Activated CD4-positive, alpha-beta T cell treated with anti-CD3 and anti-CD28 coated beads, Interleukin-2, amount 50 U/mL, for 4 hours (primary cell): ENCODE measurements at places on chromosomes 2 and 18.

DNA sequence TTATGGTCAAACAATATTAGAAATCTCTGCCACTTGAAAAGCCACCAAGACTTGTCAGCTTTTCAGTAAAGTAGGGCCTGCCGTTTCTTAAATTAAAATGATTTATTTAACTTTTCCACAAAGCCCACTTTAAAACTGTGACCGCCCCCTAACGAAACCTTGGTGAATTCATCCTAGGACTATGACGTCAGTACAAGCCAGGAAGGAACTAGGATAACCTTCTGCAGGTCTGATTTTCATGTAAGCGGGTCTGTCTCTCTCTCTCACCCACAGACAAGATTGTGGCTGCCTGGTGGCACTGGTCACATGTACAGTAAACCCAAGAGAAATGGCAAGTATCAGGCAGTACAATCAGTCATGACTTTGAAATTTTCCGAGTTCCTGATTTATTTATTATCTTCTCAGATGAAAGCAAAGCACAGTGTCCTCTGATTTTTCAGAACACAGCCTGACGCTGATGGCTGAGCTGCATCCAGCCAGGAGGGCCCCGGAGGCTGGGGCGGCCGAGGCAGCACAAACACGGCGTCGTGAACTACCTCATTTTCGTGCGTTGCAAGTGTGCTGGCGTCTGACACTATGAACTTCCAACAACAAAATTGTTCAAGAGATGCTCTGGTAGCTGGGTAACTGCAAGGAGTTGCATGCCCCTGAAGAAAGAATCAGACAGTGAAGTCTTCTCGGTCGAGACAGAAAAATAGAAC, 18.9 kb downstream of the SALL3 start:
- DNase-seq: no peak

DNA sequence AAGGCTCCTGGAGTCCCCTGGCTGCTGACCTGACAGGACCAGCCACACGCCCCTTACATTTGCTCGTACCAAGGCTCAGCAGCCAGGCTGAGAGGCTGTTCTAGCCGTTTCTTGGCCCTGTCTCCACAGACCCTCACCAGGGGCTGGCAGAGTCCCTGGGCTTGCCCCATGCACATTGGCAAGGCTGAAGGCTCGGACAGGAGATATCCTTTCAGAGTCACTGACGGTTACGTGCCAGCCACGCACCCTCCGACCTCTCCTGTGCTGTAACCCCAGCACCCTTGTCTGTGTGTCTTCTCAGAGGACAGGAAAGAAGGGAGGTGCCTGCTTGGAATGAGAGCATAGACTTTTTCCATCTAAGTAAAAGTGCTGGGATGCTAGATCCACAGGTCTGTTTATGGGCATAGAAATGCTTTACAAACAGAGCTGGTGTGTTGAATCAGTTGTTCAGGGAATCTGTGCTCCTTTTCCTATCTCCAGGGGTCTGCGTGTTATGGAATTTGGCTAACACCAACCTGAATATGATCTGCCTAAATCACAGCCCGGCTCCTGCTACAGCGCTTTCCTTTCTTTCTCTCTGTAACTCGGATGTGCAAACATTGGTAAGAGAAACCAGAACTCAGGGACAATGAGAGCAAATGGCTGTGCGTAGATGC, 41.0 kb downstream of the COPS8 start:
- DNase-seq: no peak

- DNase-seq: no peak
Measured at GRCh38 chr2:16507655-16508489, 157.8 kb downstream of the CYRIA start.

GRCh38 chr18:46916551-46917107, 678 bp downstream of the PIAS2 start:
- DNase-seq: peak; percentile 22

GRCh38 chr2:21866316-21866715, 742.5 kb downstream of the TDRD15 start:
- DNase-seq: no peak

GRCh38 chr2:187854801-187855200, 300.6 kb upstream of the TFPI start:
- no peak for DNase-seq

- DNase-seq: no peak
Measured at GRCh38 chr2:145769011-145769716, 1249.2 kb upstream of the ZEB2 start.

- no peak for DNase-seq
Measured at GRCh38 chr2:181995289-181995688, 9.6 kb downstream of the PPP1R1C start.

DNA sequence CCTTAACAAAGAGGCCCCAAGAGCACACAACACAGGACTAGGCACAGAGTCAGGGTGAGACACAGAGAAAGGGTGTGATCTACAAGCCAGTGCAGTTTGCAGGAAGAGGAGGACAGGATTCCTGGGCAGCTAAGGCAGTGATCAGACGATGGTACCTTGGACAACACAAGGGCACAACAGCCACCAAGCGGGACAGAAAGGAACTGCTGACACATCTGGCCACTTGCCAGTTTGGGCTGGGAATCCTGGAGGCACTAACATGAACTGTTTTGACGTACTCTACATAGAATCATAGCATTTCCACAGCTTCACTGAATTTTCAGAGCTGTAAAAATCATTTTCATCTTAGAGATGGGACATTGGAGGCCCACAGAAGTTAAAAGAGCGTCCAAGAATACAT, 221.5 kb upstream of the SLC35G4 start:
- no peak for DNase-seq

GRCh38 chr2:16952368-16952767, 286.7 kb upstream of the CYRIA start:
- no peak for DNase-seq

DNA sequence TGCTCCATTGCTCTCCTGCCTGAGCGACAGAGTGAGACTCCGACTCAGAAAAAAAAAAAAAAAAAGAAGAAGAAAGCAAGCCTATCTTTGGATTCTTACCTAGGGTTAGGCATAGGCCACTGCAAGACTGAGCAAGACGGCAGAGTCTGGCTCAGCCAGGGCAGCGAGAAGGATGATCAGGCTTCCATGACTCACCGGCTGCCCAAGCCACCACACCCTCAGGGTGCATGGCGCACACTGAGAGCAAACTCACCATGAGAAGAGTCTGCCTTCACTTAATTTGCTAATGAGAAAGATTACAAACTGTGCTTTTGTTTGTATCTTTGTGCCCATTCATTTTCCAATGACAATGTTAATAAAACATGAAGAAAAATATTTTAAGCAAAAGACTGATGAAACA, 8.2 kb downstream of the FAM110C start:
- no peak for DNase-seq

GRCh38 chr2:32384529-32384928, 27.7 kb downstream of the BIRC6 start:
- no peak for DNase-seq

GRCh38 chr2:205852457-205852856, 170.2 kb downstream of the NRP2 start:
- DNase-seq: no peak

GRCh38 chr2:62485761-62486438, 20.1 kb downstream of the TMEM17 start:
- DNase-seq: no peak

DNA sequence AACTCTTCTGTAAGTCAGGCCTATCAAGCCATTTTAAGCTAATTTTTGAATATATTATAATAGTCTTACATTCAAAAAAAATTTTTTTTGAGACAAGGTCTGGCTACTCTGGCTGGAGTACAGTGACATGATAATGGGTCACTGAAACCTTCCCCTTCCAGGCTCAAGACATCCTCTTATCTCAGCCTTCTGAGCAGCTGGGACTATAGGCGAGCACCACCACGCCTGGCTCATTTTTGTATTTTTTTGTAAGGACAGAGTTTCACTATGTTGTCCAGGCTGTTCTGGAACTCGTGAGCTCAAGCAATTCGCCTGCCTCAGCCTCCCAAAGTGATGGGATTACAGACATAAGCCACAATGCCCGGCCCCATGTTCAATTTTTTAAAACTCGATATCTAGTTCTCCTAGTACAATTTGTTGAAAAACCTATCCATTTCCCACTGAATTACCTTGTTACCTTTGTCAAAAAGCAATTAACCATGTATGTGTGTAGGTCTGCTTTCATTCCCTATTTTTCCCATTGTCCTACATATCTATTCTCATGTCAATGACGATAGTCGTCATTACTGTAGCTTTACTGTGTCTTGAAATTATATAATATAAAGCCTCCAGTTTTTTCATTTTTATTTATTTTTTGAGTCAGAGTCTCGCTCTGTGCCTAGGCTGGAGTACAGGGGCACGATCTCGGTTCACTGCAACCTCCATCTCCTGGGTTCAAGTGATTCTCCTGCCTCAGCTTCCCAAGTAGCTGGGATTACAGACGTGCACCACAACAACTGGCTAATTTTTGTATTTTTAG, 44.8 kb downstream of the YES1 start:
- no peak for DNase-seq

- DNase-seq: no peak
Measured at GRCh38 chr2:240195316-240195861, 54.9 kb upstream of the OTOS start.

DNA sequence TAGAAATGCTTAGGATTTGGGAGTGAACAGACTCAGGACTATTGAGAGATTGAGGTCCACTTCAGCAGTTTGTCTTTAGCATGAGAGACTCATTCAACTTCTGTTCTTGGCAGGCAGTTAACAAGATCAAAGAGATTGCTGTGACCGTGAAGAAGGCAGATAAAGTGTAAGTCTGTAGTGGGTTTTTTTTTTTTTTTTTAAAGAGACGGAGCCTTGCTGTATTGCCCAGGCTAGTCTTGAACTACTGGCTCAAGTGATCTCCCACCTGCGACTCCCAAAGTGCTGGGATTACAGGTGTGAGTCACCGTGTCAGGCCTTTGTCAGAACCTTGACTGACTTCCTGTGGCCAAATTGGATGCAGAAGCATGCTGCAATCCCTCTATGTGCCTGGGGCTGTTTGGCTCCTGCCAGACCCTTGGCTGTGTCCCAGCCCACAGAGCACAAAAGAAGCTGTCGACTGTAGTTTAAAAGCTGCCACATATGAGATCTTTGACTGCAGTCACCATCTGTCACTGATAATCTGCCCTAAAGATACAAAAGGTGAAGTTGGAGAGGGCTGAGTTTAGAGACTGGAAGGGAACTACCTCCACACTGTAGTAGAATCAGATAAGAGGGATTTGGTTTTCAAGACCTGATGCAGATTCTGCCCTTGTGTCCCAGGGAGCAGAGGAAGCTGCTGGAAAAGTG, 9.9 kb downstream of the CCT7 start:
- no peak for DNase-seq

- no peak for DNase-seq
Measured at GRCh38 chr2:125526093-125526492, 1129.9 kb upstream of the GYPC start.

DNA sequence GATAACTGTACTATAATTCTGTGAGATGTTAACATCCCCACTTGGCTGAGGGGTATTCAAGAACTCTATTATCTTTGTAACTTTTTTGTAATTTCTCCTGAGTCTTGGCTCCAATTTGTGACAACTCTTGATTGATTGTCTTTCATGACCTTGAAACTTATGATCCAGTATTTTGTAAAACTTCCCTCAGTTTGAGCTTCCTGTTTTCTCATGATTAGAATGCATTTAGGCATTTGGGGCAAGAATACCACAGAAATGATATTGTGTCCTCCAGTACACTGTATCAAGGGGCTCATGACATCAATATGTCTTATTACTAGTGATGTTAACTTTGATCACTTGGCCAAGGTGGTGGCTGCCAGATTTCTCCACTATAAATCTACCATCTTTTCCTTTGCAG, 37.4 kb downstream of the PNO1 start:
- no peak for DNase-seq

DNA sequence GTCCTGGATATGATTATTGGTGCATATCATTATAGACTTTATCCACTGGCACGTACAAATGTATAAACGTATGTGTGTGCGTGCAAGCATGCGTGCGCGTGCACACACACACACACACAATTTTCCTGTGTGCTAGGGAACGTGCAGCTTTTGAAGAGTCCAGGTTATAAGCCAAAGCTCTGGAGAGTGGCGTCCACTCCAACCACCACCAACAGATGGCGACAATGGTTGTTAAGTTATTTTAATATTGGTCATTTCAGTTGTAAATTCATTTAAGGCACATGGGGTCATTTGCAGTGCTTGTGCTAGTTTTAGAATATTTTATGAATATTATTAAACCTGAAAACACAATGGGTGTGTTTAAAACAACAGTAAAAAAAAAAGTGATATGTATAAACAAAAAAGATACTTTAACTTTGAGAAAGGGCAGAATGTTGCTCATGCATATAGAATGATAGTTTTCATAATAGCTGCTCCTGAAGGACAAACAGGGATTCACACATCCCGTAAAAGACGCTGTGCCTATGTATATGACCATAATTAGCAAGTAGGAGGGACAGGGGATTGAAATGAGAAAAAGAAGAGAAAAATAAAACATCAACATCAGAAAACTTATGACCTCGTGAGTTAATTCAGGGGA, 124.2 kb upstream of the ITGB6 start:
- DNase-seq: peak; percentile 46

- DNase-seq: no peak
Measured at GRCh38 chr2:65279756-65280155, 52.1 kb downstream of the ACTR2 start.

- DNase-seq: no peak
Measured at GRCh38 chr2:167187978-167188967, 300.0 kb downstream of the XIRP2 start.

DNA sequence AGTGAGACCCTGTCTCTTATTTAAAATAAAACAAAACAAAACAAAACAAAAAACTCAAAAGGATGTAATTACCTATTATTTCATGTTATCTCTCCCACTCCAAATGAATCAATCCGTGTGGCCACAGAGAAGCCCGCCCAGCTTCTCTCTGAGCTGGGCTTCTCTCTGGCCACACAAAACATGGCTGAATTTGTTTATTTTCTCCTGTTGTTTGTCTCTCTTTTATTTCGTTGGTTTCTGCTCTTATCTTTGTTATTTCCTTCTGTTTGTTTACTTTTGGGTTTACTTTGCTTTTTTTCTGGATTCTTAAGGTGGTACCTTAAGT, 1.5 kb upstream of the TRABD2A start:
- no peak for DNase-seq

DNA sequence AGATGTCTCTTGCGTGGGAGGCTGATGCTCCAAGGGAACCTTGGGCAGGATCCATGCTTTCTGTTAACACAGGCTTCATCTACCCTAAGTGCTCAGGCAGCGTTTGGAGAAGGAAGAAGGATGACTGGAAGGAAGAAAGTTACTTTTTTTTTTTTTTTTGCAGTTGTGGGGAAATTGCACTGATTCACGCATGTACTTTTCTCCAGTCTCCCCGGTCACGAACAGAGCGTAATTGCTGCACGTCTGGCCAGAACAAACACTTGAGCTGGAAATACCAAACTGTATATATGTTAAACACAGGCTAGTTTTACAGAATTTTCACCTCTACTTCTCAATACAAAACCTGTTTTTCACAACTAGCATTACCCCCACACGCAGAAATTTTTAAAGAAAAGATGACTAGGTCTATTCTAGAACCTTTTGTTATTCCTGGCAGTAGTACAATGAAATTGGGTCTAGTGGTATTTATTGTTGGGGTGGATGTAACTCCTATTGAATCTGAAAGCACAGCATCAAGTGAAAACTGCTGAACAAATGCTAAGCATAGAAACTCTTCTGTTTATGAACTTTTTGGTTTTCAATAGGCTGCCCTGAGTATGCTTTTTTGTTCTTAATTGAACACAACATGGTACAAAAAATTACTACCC, 9.3 kb upstream of the SCYGR5 start:
- no peak for DNase-seq

GRCh38 chr2:109148991-109149645, 20.1 kb downstream of the SH3RF3 start:
- no peak for DNase-seq
